ENCODE measurements at places on chromosomes 16 and 17.

- no peak for DNase-seq
Measured at GRCh38 chr17:58096892-58097291, 13.7 kb downstream of the DYNLL2 start.

- no peak for DNase-seq
Measured at GRCh38 chr17:41737680-41738023, 3.2 kb upstream of the HAP1 start.

- DNase-seq: no peak
Measured at GRCh38 chr17:35577830-35578196, 558 bp downstream of the PEX12 start.

GRCh38 chr16:17377360-17378324, 93.1 kb downstream of the XYLT1 start:
- no peak for DNase-seq

DNA sequence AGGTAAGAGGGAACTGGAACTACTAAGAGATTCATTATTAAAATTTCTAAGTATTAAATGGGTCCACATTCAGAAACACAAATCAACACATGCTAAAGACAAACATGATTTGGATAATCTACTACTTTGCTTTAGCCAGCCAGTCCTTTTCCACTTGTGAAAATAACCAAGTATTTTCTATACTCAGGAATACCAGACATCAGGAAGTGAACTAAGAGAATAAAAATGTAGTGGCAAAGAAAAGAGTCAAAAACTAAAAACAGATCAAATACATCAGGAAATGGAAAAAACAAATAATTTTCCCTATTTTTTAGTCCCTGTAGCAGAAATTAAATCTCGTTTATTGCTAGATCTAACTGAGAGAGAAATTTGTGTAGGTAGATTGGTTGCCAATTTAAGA, 78.0 kb downstream of the MYO1D start:
- no peak for DNase-seq

DNA sequence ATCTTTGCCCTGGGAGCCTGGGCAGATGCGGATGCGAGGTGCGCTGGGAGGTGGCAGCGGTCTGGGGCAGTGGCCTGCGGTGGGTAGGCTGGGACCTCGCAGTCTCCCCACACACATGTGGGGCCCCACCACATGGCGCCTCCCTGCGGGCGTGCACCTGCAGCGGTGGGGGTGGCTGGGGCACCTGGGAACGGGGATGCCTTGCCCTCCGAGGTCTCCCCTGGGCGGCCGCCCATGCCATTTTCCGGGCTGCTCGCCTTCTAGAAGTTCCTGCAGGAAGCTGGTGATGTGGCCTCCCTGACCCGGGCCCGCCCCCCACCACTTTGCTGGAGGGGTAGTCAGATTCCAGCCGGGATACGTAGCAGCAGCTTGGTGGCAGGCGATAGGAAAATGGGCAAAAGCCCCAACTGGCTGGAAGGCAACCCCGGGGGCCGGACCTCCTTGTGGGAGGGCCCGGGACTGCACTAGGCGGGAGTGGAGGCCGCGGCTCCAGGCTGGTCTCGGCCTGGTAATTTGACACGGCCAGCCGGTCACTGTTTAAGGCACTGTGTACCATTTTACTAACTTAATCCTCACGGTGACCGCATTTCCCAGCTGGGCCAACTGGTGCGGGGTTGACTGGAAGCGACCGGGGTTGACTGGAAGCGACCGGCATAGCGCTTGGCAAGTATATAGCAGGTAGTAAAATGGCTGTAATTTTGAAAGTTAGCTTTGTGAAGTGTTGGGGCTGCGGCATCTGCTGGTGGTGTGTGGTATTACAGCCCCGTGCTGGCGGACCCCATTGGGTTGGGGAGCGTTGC, 38.5 kb downstream of the IGF2BP1 start:
- DNase-seq: no peak

Data from activated CD4-positive, CD25-positive, alpha-beta regulatory T cell (primary cell).